ENCODE measurements at places on chromosomes 3 and 15.
A peak's percentile ranks its signal among the peaks of the same experiment; 100 is the strongest.

DNA sequence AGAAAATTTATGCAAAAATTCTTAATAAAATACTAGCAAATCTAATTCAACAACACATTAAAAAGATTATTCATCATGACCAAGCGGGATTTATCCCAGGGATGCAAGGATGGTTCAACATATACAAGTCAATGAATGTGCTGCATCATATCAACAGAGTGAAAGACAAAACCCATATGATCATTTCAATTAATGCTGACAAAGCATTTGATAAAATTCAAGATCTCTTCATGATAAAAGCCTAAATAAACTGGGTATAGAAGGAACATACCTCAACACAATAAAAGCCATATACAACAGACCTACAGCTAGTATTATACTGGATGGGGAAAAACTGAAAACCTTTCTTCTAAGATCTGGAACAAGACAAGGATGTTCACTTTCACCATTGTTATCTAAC lies 89.7 kb downstream of the KBTBD8 start:
- DNase-seq, result no peak

- no peak for DNase-seq
These were observed 186.9 kb upstream of the TLE3 start for GRCh38 chr15:70284438-70285214.

DNA sequence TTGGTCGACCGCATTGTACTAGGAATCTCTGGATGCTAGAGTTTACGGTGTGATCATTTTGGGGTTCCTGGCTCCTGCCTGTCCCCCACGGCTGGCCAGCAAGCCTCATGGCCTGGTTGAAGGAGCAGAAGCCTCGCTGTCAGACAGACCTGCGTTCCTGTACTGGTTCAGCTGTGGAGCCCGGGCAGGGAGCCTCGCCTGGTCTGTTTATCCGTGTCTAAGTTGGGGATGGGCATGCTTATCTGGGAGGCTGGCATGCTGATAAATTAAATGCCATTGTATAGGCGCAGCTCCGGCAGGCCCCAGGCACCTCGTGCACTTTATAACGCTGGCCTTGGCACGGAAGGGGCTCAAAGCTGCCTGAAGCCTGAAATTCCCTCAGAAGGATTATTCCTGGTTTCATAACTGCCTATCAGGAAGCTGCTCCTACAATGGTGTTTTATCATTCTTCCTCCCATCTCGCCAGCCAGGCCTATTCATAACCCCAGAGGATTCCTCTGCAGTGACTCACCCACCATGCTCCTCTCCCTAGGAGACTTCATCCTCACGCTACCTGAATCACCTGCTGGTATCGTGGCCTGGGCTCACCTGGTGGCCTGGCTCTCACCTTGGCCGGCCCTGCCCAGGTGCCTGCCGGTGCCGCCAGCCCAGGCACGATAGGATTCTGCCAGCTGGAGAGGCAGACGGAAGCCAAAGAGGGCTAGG lies 110.9 kb downstream of the ASB7 start:
- no peak for DNase-seq

DNA sequence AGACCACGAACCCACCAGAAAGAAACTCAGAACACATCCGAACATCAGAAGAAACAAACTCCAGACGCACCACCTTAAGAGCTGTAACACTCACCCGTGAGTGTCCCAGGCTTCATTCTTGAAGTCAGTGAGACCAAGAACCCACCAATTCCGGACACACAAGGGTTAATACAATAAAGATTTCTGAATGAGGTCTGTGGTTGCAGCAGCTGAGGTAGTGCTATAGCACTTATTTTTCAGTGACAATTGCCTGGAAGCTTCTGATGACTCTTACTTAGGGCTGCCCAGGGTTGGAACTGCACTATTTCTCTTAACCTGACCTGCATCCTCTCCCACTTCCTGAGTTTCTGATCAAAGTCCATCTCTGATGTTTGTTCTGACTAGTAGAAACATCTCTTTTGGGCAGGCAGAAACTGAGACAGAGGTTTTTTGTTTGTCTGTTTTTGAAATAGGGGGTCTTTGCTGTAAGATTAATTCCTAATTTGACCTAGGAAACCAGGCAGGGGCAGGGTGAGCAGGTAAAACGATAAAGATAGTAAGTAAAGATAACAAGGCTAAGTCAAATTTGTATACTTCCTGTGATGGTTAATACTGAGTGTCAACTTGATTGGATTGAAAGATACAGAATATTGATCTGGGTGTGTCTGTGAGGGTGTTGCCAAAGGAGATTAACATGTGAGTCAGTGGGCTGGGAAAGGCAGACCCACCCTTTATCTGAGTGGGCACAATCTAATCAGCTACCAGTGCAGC lies 169.1 kb downstream of the GAP43 start:
- DNase-seq, result peak; percentile 45

DNA sequence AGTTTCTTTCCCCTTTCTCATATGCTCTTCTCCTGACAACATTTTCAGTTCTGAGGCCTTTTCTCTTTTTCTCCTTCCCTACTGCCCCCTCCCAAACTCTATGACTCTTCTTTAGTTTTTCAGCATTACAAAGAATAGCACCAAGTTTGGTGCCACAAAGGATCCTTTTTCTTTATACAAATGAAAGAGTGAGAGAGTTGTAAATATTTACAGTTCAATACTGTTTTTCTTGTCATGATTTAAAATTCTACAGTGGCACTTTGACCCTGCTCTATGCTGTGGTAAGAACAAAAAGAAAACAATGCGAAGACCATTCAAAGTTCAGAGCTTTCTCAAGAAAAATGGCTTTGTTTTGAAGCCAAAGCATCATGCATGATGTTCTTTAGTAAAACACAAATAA lies 667.9 kb upstream of the SGO1 start:
- no peak for DNase-seq
